ENCODE measurements at places on chromosomes 6 and 20.

GRCh38 chr6:45586216-45587171, 208.8 kb upstream of the SUPT3H start:
- DNase-seq: no peak

- no peak for DNase-seq
Observed at GRCh38 chr6:150868759-150869158, 3.3 kb downstream of the MTHFD1L start.

DNA sequence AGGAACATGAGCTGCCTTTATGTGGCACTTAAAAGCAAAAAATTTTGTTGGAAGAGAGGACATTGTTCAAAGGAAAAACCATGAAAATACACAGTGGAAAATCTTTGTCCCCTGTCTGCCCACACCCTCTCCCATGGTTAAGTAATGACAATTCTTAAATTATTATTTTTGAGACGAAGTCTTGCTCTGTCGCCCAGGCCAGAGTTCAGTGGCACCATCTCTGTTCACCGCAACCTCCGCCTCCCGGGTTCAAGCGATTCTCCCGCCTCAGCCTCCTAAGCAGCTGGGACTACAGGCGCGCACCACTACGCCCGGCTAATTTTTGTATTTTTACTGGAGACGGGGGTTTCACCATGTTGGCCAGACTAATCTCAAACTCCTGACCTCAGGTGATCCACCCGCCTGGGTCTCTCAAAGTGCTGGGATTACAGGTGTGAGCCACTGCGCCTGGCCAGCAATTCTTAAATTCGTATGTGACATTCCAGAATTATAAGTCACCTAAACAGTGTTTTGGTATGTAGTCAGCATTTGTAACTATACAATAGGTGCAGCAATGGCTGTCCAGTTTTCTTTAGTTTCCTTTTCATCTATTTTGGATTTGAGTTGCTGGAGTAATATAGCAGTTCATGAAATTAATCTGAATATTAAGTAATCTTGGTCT, 636 bp upstream of the SSR1 start:
- DNase-seq: no peak

DNA sequence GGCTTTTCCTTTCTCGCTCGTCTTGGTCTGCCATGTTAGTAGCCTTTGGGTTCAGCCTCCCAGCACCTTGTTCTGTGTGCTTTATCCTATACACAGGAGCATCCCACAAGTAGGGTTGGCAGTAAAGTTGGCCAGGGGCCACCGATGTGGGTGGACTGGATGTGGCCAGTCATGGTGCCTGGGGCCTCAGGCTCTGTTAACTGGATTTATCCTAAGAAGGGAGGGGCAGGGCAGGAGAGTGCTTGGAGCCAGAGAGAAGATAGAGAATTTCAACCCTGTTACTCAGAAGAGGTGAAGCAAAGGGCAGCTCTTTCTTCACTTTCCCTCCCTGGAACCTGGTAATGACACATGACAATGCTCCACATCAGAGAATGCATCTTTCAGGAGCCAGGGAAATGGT, 14.1 kb upstream of the SIRPB2 start:
- no peak for DNase-seq

GRCh38 chr6:135012764-135013163, 41.9 kb downstream of the HBS1L start:
- DNase-seq: no peak

GRCh38 chr6:37783025-37783855, 36.3 kb upstream of the ZFAND3 start:
- no peak for DNase-seq

DNA sequence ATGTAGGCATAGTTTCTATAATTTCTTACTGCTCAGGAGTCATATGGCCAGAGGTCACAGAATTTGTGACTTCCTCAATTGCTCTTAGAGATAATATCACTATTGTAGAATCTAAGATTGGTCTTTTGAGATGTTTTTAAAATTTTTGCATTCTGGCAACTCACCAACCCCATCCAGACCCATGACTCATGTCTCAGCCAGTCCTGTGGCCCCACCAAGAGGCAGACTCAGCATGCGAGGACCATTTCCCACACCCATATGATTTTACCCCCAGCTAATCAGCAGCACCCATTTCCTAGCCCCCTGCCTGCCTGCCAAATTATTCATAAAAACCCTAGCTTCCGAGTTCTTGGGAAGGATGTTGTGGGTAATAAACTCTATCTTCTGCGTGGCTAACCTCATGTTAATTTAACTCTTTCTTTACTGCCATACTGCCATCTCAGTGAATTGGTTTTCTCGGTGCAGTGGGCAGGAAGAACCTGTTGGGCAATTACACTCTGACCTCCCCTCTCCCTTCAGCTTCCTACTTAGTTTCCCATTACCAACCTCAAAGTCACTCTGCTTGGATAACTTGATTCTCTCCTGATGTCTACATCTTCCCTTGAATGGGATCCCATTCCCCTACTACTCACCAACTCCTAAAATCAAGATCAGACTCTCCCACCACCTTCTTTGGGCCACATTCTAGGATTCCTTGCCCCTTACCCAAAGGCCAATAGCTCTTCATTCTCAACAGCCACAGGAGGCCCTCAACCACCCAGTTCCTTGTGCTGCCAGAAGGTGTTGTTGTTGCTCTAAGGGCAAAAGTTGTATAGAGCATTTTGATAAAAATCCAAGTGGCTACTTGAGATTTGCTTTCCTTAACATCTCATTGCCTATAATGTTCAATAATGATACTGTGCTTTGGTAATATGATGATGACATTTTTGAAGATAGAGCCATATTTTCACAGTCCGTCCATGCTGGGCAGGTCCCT, 16.2 kb upstream of the IYD start:
- DNase-seq: no peak

- DNase-seq: no peak
Observed at GRCh38 chr6:12898603-12899002, 182.0 kb downstream of the PHACTR1 start.

DNA sequence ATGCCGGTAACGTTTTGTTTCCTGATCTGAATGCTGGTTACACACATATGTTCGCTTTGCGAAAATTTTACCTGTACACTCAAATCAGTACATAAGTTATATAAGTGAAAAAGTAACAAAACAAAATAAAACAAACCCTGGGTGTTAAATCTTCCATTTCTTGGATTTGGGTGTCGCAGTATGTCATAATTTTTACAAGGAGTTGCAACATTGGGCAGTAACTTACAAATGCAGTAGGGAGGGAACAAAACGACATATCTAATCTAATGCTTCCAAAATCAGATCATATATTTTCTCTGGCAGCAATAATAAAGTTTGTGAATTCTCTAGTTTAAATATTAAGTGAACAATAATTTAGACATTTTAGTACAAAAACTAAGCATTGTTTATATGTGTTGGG, 25.2 kb downstream of the SNX14 start:
- no peak for DNase-seq

- DNase-seq: no peak
Observed at GRCh38 chr20:23132293-23132929, 46.3 kb upstream of the CD93 start.

DNA sequence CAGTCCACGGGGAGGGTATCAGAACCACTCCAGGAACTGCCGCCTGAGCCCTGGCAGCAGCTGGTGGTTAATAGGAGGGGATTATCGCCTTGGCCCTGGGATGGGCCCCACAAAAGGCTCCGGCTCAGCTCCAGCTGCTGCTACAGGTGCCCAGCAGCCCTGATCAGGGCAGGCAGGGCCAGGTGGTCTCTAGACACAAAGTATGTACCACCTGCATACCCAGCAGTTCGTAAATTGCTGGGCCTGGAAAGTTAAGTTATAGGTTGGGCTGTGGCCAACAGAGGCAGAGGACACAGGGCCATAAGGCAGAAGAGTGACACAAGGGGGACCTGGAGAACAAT, 35.1 kb downstream of the RRBP1 start:
- DNase-seq: peak; percentile 5

GRCh38 chr20:22473293-22473692, 111.1 kb downstream of the FOXA2 start:
- no peak for DNase-seq

DNA sequence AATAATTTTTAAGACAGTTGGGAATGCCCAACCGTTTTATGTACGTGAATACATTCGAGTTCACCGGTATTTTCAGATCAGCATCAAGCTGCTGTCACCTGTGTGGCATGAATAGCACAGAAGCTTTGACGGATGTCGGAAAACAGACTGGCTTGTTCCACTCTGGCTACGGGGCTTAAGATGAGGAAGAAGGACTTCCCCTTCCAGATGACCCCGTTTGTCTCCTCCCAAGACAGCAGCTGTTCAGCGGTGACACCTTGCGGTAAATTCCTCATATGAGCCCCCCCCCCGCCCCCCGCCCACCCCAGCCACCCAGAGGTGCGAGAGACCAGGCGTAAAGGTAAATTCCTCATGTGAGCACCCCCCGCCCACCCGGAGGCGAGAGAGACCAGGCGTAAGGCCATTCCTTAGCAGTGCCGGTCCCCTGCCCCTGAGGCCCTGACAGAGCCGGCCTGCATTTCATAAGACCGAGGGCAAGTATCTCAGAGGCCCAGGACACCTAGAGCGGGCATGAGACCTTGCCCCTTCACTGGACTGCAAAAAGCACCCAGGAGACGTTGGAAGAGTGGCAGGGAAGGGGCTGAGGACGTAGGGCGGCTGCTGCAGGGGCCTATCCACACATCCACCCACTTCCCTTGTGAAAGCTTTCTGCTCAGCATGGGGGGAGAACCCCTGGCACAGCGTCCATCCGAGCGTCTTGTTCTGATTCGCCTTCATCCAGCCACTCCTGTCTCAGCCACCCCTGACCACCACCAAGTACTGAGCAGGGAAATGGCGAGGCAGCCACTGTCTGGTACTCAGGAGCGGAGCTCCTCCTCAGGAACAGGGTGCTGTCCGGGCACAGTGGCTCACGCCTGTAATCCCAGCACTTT, 7.3 kb upstream of the PCMTD2 start:
- DNase-seq: no peak

- DNase-seq: no peak
Observed at GRCh38 chr20:41031243-41031619, 2.6 kb downstream of the TOP1 start.

DNA sequence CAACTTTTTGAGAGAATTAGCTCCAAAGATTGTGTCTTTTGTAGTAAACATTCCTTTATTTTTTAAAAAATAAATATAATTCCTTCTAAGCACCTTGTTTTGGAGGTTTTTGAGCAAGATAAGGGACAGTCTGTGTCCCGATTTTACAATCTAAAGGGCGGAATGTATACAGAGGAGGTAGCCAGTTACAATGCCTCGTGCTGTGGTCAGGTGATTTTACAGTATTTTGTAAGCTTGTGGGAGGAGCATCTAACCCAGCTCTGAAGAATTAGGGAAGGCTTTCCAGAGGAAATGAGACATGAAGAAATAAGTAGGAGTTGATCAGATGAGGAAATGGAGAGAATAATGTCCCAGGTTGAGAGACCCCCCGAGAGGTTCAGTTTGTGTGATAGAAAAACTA, 1.3 kb downstream of the HINT3 start:
- no peak for DNase-seq

- DNase-seq: no peak
Observed at GRCh38 chr20:8045946-8046345, 26.4 kb upstream of the TMX4 start.

DNA sequence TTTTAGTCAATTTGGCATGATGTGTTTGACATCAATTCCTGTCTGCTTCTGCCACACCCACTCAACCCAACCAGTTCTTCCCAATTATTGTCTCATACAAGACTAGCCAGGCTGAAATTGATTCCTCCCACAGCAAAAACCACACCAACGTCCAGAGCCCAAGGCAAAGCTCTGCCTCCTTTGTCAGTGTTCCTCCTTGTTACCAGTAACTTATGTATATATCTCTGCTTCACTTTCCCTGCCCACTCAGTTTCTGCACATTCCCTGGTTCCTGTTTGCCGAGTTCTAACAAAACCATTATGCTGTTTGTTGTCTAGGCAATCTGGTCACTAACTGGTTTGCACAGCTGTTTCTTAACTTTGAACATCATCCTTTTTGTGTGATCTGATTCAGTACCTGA, 547.9 kb upstream of the PTCHD4 start:
- DNase-seq: no peak

DNA sequence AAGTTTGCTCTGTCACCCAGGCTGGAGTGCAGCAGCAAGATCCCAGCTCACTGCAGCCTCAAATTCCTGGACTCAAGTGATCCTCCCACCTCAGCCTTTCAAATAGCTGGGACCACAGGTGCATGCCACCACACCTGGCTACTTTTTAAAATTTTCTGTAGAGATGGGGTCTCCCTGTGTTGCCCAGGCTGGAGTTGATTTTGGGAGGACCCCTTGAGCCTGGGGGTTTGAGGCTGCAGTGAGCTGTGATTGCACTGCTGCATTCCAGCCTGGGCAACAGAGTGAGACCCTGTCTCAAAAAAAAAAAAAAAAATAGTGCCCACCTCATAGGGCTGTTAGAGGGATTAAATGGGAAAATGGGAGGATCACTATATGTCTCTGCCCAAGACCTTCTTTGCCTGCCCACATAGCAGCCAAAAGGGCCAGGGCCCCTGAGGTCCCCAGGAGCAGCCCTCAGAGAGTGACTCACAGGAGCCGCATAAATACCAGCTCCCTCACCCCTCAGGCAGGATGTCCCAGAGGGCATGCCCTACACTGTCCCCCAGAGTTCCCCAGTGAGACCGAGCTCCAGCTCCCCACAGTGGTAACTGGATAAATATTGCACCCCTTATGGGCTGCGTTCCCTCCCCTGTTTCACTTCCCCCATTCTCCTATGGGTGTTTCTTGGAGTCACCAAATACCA, 11.7 kb upstream of the MDGA1 start:
- DNase-seq: no peak

DNA sequence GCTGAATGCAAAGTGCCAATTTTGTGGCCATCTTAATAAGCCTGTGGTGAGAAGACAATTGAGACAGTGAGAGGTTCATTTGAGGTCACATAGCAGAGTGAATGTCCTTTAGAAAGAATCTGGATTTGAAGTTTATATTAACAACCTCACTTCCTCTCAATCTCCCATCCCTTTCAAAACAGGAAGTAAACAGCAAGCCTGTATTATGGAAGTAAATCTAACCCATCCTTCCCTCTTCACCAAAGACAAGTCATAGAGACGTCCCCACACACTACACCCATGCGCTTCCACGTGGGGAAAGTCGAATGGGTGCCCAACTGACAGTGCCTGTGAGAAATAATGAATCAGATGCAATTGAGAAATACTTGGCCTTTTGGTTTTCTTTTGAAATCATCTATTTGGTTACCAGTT, 28.8 kb upstream of the CCND3 start:
- peak; percentile 15 for DNase-seq

DNA sequence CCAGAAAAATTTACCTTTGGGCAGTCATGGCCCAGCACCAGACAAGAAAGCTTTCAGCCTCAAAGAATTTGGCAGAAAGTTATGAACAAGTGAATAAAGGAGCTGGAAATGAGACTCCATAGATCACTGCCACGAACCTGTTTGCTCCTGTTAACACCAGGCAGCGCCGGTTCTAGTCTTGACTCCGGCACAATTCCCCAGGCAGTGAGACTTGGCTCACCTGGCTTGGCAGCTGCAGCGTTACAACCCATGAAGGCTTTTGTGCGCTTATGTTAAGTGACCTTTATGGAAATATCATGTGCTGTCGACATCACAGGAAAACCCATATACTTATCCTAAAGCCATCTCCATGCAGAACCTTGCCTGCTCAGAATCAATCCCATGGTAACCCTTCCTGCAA, 22.2 kb upstream of the FOXC1 start:
- DNase-seq: no peak
